ENCODE measurements at places on chromosomes 12 and 14. TPM values are rescaled to one million over a fixed set of nuclear protein-coding genes. Genes with fewer than 3 reads are reported as not detected.

GRCh38 chr12:48980389-48980952, 2.3 kb downstream of the WNT1 start:
- DNase-seq: no peak

AMHR2 gene
- not detected for total RNA-seq

DNA sequence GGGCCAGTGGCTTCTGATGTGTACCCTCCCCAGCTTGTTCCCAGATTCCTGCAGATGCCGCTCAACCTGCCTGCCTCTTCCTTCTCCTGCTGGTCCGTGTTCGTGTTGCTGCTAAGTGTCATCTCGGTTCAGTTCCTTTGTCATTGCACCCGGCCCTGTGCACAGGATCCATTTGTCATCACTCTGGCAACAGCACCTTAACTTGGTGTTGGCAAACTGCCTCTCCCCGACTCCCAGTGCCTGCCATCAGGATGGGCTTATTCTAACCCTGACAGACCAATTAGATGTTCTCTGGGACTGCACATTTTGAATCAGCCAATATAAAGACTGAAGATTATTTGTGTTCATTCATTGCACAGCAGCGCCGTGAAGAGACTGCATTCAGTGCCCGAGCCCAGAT, 73.3 kb downstream of the CCDC92 start:
- DNase-seq: no peak

- no peak for DNase-seq
These were observed 56.4 kb upstream of the PZP start for GRCh38 chr12:9264546-9264945.

SYT1 gene
- total RNA-seq: not detected

PLBD1 gene
- not detected for total RNA-seq

GRCh38 chr14:28678887-28679286, 87.7 kb upstream of the FOXG1 start:
- DNase-seq: no peak

GRCh38 chr14:34250959-34251358, 211.1 kb downstream of the SPTSSA start:
- no peak for DNase-seq

DNA sequence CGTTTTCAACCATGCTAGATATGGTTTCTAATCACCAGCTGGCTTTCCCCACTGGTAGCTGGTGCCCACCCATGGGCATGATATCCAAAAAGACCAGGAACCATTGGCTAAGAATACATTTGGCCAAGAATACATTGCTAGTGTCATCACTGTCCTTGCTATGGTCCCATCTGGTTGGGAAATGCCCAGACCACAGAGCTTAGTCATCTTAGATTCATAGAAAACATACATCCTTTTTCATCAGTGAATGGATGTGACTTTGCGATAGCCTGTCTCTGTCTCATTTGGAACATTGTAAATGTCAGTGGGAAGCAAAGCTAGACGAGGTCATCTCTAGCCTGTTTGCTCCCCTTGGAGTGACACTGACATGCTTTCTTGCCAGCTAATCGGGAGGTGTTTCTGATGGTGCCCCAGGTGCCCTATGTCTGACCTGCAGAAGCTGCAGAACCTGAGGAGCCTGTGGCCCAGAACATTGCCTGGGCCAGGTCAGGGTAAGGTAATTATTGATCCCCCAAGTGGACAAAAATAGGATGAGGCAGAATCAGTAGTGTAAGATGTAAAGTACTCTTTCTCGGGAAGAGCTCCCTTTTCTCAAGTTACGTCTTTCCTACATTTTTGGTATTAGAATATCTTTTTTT, 194.8 kb downstream of the SLC41A2 start:
- DNase-seq: peak; percentile 76

GRCh38 chr12:1974812-1975211, 29.4 kb downstream of the DCP1B start:
- DNase-seq: no peak

RAB5B gene
- total RNA-seq: 68.1 TPM

Data from natural killer cell treated with Interleukin-12 subunit alpha and Interleukin-12 subunit beta and Interleukin-15 and Interleukin-18, amount 100 ng/mL, for 72 hours (primary cell).